ENCODE measurements at places on chromosomes 3 and 15.
A peak's percentile ranks its signal among the peaks of the same experiment; 100 is the strongest.

DNA sequence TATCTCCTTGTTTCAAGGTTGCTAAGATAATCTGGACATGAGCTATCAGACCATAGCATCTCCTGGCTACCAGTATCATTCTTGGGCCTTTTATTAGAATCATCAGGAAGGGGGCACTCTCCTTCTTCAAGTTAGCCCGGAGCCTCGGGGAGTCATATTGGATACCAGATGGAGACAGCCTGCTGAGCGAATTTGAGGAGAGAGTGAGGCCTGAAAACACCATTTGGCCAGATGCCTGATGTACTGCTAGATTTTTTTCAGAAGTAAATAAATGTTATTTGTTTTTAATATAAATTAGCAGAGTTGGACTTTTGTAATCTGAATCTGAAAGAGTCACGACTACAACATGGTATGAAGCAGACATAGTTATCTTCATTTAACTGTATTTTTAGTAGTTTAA, 848.6 kb downstream of the IGSF11 start:
- DNase-seq: no peak

DNA sequence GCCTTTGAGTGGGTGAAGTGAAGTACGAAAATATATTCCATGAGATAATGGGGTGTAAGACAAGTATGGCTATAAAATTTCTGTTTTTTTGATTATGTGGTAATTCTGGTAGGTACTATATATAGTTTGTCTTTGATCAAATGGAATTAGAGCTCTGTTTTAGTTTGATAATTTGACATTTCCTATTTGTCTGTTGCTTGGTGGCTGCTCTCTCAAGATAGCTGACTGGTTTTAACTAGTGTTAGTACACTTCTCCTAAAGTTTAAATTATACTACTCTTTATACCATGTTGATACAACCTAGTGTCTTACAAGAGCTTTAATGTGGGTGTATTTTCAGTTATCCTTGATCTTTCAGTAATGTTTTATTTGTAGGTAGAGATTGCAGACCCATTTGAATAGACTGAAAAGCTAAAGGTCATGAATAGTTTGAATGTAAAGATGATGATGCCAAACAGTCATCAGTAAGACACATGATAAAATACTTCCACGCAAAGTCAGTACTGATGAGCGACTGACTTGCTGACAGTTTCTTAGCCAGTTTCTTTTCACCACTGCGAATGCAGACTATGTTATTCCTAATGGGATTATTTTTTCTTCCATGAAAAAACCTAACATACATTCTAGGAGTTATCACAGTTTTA, 15.2 kb downstream of the SACM1L start:
- DNase-seq: no peak

DNA sequence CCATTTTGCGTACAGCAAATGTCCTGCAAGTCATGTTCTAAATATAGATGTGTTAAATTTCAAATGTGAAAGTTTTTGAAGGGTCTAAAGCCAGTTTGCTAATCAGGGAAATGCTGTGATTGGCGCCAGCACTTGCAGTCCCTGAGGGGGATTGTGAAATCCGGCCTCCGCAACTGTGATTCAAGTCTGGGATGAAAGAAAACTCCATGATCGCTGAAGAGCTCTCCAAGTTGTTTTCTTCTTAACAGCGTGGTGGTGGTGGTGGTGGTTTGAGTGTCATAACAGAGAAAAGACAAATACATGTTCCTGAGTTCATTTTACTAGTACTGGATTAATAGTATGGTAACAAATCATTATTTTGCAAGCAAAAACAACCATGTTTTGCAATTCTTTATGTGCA, 51.8 kb downstream of the MITF start:
- peak; percentile 52 for DNase-seq

- DNase-seq: peak; percentile 34
These were observed 2.4 kb downstream of the CCNDBP1 start for GRCh38 chr15:43187544-43188155.

GRCh38 chr3:10927551-10927950, 65.0 kb upstream of the SLC6A1 start:
- DNase-seq: no peak

DNA sequence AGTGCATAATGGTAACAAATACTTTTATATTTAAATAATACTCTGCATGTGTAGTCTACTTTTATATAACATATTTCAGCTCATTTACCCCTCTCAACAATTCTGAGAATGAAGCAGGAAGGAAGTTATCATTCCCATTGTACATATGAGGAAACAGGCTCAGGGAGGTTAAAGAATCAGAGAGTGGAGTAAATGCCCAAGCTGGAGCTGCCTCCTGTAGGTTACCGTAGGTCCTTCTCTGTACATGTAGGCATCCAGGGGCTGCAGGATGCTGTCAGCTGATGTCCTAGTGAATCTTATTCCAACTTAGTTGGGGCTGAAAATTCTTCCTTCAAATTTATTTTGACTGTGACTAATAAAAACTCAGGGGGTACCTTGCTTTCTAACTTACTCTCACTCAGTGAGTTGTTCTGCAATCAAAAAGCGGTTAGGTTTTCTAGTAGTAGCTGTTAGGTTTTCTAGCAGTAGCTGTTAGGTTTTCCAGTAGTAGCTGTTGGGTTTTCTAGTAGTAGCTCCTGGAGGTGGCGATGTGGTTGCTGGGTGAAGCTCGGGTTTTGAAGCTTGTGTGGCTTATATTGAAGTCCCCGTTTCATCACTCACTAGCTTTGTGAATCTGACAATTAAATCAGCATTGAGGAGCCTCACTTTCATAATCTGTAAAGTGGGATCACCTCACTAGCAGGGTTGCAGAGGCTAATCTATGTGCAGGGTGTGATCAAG, 357.0 kb downstream of the NR2F2 start:
- DNase-seq: no peak

GRCh38 chr3:39112113-39112512, 4.6 kb downstream of the TTC21A start:
- DNase-seq: no peak

DNA sequence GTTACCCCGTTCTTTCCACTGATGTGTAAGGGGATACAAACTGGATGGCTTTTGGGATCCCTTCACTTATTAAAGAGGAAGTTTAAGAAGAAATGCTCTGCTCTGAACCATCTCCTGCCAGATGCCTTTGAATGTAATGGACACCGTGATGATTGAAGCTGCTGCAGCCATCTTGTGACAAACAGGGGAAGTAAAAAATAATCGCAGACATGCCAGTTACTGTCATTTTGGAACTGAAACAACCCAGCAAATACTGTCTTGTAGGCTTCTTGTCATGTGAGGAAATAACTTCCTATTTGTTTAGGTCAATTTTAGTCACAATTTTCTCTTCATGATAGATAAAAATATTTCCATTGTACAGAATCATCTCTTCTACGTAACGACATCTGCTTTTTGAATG, 224.0 kb downstream of the CHL1 start:
- no peak for DNase-seq

DNA sequence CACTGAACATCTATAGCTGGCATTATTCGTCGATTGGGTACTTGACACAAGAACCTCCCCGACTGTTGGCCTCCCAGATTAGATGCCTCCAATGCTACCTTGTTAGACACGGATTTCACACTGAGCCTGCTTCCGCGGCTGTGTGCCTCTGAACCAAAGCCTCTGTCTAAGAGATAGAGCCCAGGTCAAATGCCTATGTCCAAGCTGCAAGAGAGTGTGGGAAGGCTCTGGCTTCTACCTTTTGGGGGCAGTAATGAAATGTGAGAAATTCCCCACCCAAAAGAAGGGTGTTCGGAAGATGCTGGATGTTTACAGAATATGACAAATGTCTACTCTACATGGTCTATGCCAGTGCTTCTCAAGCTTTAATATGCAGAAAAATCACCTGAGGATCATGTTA, 2.0 kb upstream of the RPUSD2 start:
- no peak for DNase-seq

DNA sequence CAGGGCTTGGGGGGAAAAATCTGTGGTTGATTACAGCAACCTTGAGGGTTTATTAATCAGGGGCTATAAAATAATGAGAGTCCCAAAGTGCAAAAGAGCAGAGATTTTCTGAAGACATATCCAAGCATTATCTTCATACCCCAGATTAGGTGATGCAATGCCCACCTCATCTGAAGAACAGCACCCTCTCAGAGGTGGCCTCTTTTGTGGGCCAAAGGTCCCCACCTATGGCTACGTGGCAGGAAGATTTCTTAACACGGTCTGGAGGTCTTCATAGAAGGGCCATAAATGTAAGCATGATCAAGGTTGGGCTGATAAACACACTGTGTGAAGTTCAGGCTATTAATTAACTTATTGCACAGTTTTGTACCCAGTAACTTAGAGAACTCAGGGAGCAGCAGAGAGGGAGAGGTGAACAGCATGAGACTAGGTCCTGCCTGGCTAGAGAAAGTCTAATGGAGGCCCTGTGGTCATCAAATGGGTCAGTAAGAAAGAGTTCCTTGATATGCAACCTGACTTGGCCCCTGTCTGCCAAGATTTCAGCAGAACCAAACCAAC, 29.6 kb upstream of the RBP2 start:
- DNase-seq: no peak

- DNase-seq: no peak
These were observed 17.0 kb downstream of the SPG11 start for GRCh38 chr15:44646460-44646859.

- DNase-seq: peak; percentile 82
These were observed 124.2 kb downstream of the IMPG2 start for GRCh38 chr3:101195951-101196713.
